ENCODE measurements at places on chromosomes 1 and 21.

DNA sequence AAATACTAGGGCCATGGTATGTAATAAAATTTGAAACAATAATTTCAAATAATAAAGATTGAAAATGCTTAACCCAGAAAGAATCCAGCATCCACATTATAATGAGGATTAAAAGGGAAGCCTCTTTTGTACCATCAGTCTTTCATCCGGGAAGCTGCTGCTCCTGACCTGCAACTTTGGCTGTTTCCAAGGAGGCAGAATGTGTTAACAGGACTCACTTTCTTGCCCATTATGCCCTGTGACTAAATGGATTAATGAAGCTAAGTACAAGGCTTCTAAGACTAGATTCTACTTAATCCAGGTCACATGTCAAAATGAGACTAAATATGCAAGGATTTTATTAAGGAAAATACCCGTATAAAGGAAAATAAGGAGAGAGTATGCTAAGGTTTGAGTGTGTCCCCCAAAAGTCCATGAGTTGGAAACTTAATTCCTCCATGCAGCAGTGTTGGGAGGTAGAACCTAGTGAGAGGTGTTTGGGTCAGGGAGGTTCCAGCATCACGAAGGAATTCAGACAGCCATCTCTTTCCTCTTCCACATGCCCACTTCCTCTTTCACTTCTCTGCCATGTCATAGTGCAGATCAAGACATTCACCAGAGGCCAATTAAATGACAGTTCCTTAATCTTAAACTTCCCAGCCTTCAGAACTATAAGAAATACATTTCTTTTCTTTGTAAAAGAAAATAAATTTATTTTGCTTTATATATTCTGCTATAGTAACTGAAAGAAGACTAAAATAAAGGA, 27.7 kb downstream of the FMO2 start:
- no peak for ATAC-seq

DNA sequence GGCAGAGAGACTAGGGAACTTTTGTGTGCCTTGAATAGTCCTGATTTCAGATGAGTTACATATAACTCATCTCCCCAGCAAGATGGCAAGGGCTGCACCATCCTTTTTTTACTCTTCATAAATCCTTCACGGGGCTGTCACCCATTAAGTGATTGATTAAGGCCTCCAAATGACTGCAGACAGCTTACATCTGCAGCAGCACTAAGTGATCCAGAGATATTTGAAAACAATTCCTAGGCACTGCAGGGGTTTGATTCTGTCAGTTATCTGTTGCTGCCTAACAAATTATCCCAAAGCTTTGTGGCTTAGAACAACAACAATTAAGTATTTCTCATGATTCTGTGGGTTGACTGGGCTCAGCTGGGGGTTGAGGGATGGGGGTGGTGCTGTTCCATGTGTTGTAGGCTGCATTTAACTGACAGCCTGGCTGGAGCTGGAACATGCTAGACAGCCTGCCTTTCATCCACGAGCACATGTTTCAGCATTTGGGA, 19.3 kb downstream of the TEX38 start:
- ATAC-seq, result no peak

- ATAC-seq, result no peak
Measured at GRCh38 chr1:3903141-3904005, 3.3 kb upstream of the C1orf174 start.

GRCh38 chr1:167752219-167752985, 30.6 kb downstream of the MPZL1 start:
- ATAC-seq, result peak; percentile 44

DNA sequence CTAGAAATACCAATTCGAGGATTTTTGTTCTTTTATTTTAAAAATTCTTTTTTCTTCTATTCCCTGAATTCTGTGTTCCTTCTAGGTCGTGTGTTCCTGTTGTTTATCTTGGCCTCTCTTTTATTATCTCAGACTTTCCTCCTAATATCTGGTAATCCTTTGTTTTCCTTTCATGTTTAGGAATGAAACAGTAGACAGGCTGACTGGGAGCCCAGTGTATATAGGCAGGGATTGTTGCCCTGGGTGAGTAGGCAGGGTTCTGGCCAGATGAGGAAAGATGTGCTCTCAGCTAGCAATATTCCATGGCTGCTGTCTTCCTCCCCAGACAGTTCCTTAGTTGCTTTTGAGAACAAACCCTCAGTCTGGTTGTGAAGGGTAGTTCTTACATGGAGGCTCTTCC, 161.8 kb upstream of the PDE4B start:
- no peak for ATAC-seq

DNA sequence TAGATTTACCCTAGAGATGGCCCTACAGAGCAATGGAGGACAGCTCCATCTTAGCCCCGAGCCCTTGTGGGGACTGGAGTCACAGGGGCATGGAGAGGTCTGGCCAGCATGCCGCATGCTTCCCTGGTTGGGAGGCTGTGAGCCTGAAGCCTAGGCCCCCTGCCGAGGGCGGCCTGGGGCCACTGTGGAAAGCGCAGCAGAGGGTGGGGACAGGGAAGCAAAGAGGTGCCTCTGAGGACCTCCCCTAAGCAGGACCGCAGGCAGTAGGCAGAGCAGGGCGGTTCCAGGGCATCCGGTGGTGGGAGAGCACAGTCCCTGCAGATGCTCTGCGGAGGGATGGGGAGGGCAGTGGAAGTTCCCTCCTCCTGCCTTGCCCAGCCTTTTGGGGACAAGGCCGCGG, 26.5 kb upstream of the PEF1 start:
- no peak for ATAC-seq
